Frontal cortex (tissue), 4 donors: ENCODE measurements at places on chromosomes 1 and 21. TPM values are rescaled to one million over a fixed set of nuclear protein-coding genes. Genes with fewer than 3 reads are reported as not detected.

Gene RGL1
- 40.4 TPM for total RNA-seq

Gene RAD54L
- 0.82 TPM for total RNA-seq

Gene TTC13
- 64.8 TPM for total RNA-seq

Gene LRRC7
- total RNA-seq, result 159 TPM

Gene BCL10
- 35.5 TPM for total RNA-seq

Gene SPRR2G
- total RNA-seq, result not detected

Gene PRAMEF27
- not detected for total RNA-seq

Gene WNT3A
- total RNA-seq, result not detected

Gene KRTAP7-1
- total RNA-seq, result not detected

Gene FCRL2
- total RNA-seq, result not detected

Gene DNAH14
- 37.5 TPM for total RNA-seq

Gene CD52
- total RNA-seq, result not detected

Gene RNF207
- total RNA-seq, result 4.5 TPM

Gene GNAT2
- total RNA-seq, result not detected

Gene TTC39A
- total RNA-seq, result 1.2 TPM

Gene NPR1
- total RNA-seq, result 0.41 TPM

Gene IL20
- total RNA-seq, result not detected

Gene SERBP1
- total RNA-seq, result 152 TPM

Gene EPS8L3
- total RNA-seq, result not detected

Gene GJB5
- not detected for total RNA-seq

Gene OR10J1
- total RNA-seq, result not detected

Gene EFNA3
- 9.8 TPM for total RNA-seq

Gene RGS4
- 7.3 TPM for total RNA-seq

Gene TEDDM1
- total RNA-seq, result not detected

Gene LYPD8
- not detected for total RNA-seq

Gene G0S2
- total RNA-seq, result 1.6 TPM

Gene NUF2
- total RNA-seq, result 3.3 TPM

Gene CSMD2
- 23.6 TPM for total RNA-seq

Gene COL8A2
- total RNA-seq, result 0.82 TPM
